ENCODE measurements at places on chromosomes 2 and 18.
A peak's percentile ranks its signal among the peaks of the same experiment; 100 is the strongest.

GRCh38 chr2:44118257-44118656 lies 50.4 kb upstream of the PPM1B start:
- peaks cover 4% of the 10 kb centered on the region for H3K27me3 ChIP-seq
- no peaks in the 10 kb centered on the region for H3K36me3 ChIP-seq
- peak overlapping the region; percentile 26 for H3K27ac ChIP-seq
- peak; percentile 74 for ATAC-seq

DNA sequence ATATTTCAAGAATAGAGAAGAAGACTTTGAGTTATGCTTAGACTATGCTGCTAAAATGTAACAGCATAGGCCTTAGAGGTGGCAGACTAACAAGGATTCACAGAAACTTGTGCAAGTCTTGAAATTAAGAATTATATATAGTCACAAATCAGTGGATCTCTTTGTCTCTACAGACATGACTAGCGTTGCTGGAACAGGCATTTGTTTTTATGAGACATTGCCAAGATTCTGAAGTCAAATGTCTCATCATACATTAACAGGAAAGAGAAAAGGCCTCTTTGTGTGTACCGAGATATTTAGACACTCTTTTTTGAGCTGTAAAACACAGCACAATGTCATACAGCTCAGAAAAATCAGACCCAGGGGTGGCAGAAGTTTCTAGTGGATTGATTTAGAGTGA lies 207.1 kb downstream of the TMX3 start:
- H3K36me3 ChIP-seq = no peaks in the 10 kb centered on the region
- no peak for ATAC-seq
- H3K27ac ChIP-seq = no peak overlapping the region
- no peak overlapping the region for H3K4me3 ChIP-seq
- no peaks in the 10 kb centered on the region for H3K4me1 ChIP-seq
- H3K27me3 ChIP-seq = no peaks in the 10 kb centered on the region

DNA sequence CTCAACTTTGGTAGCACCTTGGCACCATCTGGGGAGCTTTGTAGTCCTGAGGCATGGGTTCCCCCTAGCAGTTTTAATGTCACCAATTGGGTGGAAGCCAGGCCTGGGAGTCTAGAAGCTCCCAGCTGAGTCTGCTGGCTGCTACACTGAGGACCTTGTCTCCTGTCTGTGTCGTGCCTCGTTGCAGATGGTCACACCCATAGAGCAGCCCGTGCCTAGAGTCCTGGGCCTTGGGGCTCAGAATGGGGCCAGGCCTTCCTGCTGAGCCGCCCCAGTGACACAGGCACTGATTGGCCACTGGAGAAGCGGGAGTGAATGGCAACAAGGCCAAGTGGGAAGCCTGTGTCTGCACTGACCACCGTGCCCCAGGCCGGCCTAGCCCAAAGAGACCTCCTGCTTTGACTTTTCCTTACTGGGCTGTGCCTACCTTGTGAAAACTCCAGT lies 113.2 kb downstream of the SH3RF3 start:
- ATAC-seq = no peak
- peaks cover 4% of the 10 kb centered on the region for H3K4me1 ChIP-seq
- H3K27me3 ChIP-seq = peaks cover 4% of the 10 kb centered on the region
- no peaks in the 10 kb centered on the region for H3K36me3 ChIP-seq

- no peak overlapping the region for H3K4me3 ChIP-seq
- H3K27me3 ChIP-seq = peaks cover 5% of the 10 kb centered on the region
- no peaks in the 10 kb centered on the region for H3K4me1 ChIP-seq
- no peak overlapping the region for H3K27ac ChIP-seq
Observed at GRCh38 chr2:199307461-199307860, 150.3 kb downstream of the SATB2 start.

DNA sequence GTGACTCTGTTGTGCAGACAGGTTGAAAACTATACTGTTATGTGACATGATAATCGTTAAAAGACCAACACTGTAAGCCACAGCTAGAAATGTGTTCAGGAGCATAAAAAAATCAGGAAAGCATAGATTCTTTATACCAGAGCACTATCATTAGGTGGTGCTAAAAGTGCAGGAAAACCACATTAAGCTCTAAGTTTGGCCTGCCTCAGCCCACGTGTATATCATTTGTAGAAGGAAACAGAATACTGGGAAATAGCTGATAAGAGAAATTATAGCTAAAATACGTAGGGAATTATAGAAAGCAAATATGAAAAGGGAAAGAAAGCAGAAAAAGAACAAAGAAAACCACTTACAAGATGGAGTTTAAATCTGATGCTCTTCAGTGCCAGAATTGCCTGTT lies 26.5 kb upstream of the C2orf74 start:
- H3K4me3 ChIP-seq = no peak overlapping the region
- H3K27me3 ChIP-seq = no peaks in the 10 kb centered on the region
- ATAC-seq = no peak
- H3K36me3 ChIP-seq = no peaks in the 10 kb centered on the region
- H3K4me1 ChIP-seq = no peaks in the 10 kb centered on the region
- peak overlapping the region; percentile 17 for H3K27ac ChIP-seq

DNA sequence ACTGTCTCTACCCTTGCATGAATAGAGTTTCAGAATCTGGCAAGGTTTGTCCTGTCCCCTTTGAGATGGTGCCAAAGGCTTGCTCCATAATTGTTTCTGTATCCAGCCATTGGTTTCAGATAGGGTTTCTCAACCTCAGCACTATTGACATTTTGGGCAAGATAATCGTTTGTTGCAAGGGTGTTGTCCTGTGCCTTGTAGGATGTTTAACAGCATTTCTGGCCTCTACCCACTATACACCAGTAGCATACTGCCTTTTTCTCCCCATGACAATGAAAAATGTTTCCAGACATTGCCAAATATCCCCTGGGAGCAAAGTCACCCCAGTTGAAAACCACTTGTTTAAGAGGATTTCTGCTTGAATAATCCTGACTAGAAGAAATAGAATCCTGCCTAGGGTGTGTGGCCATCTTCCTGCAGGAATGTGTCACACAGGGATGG lies 126.8 kb downstream of the CDC42EP3 start:
- no peaks in the 10 kb centered on the region for H3K4me1 ChIP-seq
- no peak for ATAC-seq
- no peak overlapping the region for H3K27ac ChIP-seq
- no peaks in the 10 kb centered on the region for H3K36me3 ChIP-seq
- H3K27me3 ChIP-seq = peaks cover 3% of the 10 kb centered on the region

DNA sequence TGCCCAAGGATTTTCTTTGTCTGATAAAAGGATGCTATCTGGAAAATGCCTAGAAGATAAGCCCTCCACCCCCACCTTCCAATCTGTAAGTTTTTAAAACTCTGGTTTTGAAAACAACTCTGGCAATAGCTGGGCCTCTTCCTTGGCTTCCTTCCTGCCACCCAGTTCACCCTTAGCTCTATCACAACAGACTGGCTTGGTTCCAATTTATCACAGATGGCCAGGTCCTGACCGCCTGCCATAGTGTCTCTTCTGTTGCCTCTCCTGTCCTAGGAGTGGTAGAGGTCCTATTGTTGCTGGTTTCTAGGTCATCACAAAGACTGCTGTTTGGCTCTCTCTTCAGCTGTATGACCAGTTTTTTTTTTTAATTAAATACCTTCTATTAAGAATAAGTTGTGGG lies 1727.9 kb upstream of the SLC39A10 start:
- no peaks in the 10 kb centered on the region for H3K36me3 ChIP-seq
- no peaks in the 10 kb centered on the region for H3K4me1 ChIP-seq
- ATAC-seq = no peak
- H3K4me3 ChIP-seq = no peak overlapping the region

- no peak for ATAC-seq
- peak overlapping the region; percentile 97 for H3K27ac ChIP-seq
- no peaks in the 10 kb centered on the region for H3K27me3 ChIP-seq
- peaks cover 97% of the 10 kb centered on the region for H3K36me3 ChIP-seq
Observed at GRCh38 chr2:196989496-196989895, 63.0 kb upstream of the PGAP1 start.

DNA sequence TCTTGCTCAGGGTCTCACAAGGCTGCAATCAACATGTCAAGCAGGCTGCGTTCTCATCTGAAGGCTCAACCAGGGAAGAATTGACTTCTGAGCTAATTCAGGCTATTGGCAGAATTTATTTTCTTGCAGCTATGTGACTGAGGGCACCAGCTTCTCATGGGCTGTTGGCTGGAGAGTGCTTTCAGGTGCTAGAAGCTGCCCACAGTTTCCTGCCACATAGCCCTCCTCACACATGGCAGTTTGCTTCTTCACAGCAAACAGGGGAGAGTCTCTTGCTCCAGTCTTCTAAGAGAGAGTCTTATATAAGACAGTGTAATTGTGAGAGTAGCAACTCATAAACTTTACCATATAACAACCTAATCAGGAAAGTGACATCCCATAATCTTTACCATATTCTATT lies 37.5 kb upstream of the INO80C start:
- H3K36me3 ChIP-seq = no peaks in the 10 kb centered on the region
- no peaks in the 10 kb centered on the region for H3K4me1 ChIP-seq
- H3K27ac ChIP-seq = no peak overlapping the region
- peaks cover 13% of the 10 kb centered on the region for H3K27me3 ChIP-seq
- no peak for ATAC-seq

GRCh38 chr2:83481436-83481835 lies 977.6 kb downstream of the SUCLG1 start:
- no peak overlapping the region for H3K27ac ChIP-seq
- H3K4me1 ChIP-seq = no peaks in the 10 kb centered on the region
- H3K36me3 ChIP-seq = no peaks in the 10 kb centered on the region
- ATAC-seq = no peak
- no peaks in the 10 kb centered on the region for H3K27me3 ChIP-seq
- no peak overlapping the region for H3K4me3 ChIP-seq

GRCh38 chr2:41878056-41878455 lies 169.8 kb upstream of the PKDCC start:
- no peak overlapping the region for H3K4me3 ChIP-seq
- no peak for ATAC-seq
- H3K27ac ChIP-seq = no peak overlapping the region
- H3K27me3 ChIP-seq = peaks cover 3% of the 10 kb centered on the region
- peaks cover 11% of the 10 kb centered on the region for H3K4me1 ChIP-seq

GRCh38 chr2:63743170-63743981 lies 98.3 kb upstream of the UGP2 start:
- H3K27me3 ChIP-seq = no peaks in the 10 kb centered on the region
- no peak overlapping the region for H3K4me3 ChIP-seq
- no peaks in the 10 kb centered on the region for H3K4me1 ChIP-seq
- no peak for ATAC-seq

DNA sequence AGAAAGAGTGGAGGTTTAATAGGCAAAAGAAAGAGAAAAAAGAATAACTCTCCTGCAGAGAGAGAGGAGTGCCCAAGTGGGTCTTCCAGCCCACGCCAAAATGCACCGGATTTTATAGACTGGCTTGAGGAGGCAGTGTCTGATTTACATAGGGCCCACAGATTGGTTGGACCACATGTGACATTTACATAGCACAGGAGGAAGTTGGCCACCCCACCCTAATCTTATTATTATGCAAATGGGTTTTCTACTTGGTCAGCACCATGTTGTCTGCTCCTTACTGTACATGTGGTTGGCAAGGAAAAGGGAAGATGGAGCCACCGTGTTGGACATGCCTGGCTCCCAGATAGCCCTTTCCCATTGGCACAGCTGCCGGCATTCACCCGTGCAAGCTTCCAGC lies 56.8 kb downstream of the SP110 start:
- no peak overlapping the region for H3K27ac ChIP-seq
- peaks cover 24% of the 10 kb centered on the region for H3K36me3 ChIP-seq
- H3K27me3 ChIP-seq = no peaks in the 10 kb centered on the region
- ATAC-seq = no peak
- H3K4me3 ChIP-seq = no peak overlapping the region
- H3K4me1 ChIP-seq = no peaks in the 10 kb centered on the region

DNA sequence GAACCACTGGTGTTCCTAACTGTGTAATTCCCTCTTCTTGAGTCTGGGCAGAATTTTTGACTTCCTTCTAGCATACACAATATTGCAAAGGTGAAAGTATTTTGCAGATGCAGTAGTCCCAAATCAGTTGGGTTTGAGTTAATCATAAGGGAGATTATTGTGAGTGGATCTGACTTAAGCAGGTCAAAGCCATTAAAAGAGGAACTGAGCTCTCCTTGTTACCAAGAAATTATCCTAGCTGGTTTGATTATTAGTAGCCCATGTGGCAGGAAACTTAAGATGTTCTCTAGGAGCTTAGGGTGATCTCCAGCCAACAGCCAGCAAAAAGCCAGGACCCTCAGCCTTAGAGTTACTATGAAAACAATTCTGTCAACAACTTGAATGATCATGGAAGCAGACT lies 221.8 kb downstream of the RPIA start:
- no peak overlapping the region for H3K4me3 ChIP-seq
- H3K4me1 ChIP-seq = no peaks in the 10 kb centered on the region
- peaks cover 33% of the 10 kb centered on the region for H3K27me3 ChIP-seq

- no peak overlapping the region for H3K4me3 ChIP-seq
- no peaks in the 10 kb centered on the region for H3K4me1 ChIP-seq
- no peaks in the 10 kb centered on the region for H3K27me3 ChIP-seq
- no peak overlapping the region for H3K27ac ChIP-seq
- H3K36me3 ChIP-seq = no peaks in the 10 kb centered on the region
Observed at GRCh38 chr2:178105566-178105965, 6.7 kb upstream of the RBM45 start.

GRCh38 chr2:219416938-219417337 lies 1.2 kb upstream of the DES start:
- H3K27me3 ChIP-seq = peaks cover 16% of the 10 kb centered on the region
- no peaks in the 10 kb centered on the region for H3K36me3 ChIP-seq
- ATAC-seq = no peak
- no peak overlapping the region for H3K4me3 ChIP-seq

- H3K4me3 ChIP-seq = peak overlapping the region; percentile 95
- ATAC-seq = peak; percentile 58
- H3K27ac ChIP-seq = peak overlapping the region; percentile 98
Observed at GRCh38 chr2:201130524-201131186, 14.7 kb downstream of the CFLAR start.

DNA sequence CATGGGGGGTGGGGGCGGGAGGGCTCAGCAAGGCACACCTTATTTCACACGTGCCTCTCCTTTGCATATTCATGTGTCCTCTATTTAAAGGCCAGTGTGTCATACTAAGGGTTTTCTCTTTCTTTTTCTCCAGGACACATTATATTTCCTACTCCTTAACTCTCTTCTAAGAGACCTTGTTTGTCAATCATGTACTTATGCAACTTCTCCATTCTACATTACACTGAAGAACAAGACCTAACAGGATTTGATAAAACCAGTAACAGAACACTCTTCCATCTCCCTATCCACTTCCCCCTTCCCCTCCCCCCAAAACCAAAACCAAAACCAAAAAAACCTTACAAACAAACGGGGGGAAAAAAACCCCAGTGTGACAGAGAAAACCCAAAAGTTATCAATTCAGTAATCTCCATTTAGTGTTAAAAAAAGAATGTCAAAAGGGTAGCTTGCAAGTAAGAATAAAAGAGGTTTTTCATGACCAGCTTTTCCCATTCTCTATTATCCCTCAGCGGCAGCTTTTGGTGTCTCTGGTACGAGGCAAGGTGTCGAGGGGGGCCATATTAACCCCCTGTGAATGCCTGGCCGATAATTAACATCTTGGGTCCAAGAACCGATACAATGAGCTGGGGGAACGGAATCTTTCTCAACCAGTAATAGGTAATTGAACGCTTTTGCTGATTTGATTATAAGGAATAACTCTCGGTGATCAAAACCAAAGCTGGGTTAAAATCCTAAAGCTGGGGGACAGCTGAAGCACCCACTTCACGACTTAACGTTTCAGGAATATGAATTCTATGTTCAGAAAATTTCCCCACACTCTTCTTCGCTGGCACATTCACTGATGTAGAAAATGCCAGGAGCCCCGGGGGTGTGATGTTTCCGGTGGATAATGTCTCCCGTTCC lies 191.0 kb upstream of the TCF4 start:
- no peaks in the 10 kb centered on the region for H3K4me1 ChIP-seq
- H3K36me3 ChIP-seq = no peaks in the 10 kb centered on the region
- no peak overlapping the region for H3K4me3 ChIP-seq
- H3K27ac ChIP-seq = no peak overlapping the region
- ATAC-seq = no peak

Measured in activated T-helper 17 cell treated with anti-CD3 and anti-CD28 coated beads, Interleukin-2, amount 50 U/mL, for 72 hours (primary cell).